SK-MEL-5 (cell line): ENCODE measurements at places on chromosomes 11 and 22. TPM values are rescaled to one million over a fixed set of nuclear protein-coding genes. Genes with fewer than 3 reads are reported as not detected.

- DNase-seq: no peak
Measured at GRCh38 chr11:83871054-83871453, 584.9 kb upstream of the CCDC90B start.

DDTL gene
- total RNA-seq: 1.6 and 1.8 TPM in 2 replicates

- DNase-seq: no peak
Measured at GRCh38 chr11:86969258-86969657, 14.1 kb upstream of the FZD4 start.

ATP6V1E1 gene
- 353 and 392 TPM in 2 replicates for total RNA-seq

DNA sequence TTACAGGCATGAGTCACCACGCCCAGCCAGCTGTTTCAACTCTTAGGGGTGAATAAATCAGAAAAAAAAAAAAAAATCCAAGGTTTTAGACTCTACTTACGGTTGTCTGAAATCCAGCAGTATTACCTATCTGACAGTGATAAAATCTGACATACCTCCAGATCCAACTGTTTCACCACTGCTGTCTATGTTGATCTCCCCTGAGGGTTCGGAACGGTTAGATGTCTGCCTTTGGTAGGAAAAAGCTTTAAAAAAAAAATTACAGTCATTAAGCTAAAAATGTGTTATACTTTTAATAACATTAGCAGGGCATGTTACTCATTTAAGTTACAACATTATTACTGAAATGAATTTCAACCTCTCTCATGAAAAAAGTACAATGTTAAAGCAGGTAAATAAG is 21.1 kb downstream of the NCAPD3 start:
- DNase-seq: no peak

DNA sequence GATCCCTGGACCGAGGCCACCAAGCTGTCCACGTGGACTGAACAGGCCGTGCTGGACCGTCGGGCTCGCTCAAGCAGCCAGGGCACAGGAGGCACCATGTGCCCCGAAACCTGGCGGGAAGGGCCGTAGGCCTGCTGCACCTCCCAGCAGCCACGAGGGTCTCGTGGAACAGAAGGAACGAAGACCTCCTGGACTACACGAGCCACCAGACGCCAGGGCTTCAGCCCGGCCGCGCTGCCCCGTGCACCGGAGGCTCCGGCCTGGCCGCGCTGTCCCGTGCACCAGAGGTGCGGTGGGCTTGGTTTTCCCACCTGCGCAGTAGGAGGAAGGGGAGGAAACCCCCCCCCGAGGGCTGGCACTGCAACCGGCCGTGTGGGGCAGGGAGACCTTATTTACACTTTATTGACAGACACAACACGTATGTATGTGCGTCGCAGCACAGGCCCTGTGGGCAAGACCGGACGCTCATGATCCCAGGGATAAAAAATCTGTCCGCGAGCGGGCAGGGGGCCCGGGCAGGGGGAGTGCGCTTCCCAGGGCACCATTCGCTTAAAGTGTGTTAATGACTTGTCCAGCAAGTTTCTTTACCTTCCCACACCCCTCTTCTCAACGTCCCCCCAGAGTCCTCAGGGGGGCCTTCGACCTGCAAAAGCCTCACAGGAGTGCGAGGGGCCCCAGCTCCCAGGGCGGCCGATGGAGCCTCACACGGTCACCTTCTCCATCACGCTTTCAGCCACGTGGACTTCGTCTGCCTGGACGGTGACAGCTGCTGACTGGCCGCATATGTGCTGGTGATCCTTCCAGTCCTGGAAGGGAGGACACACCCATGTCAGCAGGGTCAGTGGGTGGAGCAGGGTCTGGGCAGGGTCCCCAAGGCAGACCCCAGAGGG is 7.0 kb downstream of the DRD4 start:
- DNase-seq: no peak

DNA sequence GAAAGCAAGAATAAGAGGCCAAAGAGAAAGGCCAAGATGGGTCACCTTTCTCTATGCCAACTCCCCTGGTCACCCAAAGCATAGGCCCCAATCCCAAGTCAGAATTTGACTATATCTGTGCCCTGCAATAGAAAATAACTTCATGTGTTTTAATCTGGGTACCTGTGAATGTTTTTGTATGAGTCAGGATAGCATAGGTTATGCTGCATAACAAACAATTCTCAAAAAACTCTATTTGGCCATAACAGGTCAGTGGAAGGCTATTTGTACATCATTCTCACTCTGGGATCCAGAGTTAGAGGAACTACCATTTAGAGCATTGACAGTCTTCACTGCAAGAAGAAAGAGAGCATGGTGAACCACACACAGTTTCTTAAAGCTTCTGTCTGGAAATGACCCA is 167.3 kb downstream of the DBX1 start:
- DNase-seq: no peak

OR51B2 gene
- total RNA-seq: 0.53 and 0.83 TPM in 2 replicates

GRCh38 chr11:1852877-1853276 is at the start of gene LSP1:
Gene LSP1 (plus strand): TSS chr11:1853084. CDS start chr11:1853145, 61 bp downstream.
- DNase-seq: no peak
